ENCODE measurements at places on chromosomes 5 and 9.

DNA sequence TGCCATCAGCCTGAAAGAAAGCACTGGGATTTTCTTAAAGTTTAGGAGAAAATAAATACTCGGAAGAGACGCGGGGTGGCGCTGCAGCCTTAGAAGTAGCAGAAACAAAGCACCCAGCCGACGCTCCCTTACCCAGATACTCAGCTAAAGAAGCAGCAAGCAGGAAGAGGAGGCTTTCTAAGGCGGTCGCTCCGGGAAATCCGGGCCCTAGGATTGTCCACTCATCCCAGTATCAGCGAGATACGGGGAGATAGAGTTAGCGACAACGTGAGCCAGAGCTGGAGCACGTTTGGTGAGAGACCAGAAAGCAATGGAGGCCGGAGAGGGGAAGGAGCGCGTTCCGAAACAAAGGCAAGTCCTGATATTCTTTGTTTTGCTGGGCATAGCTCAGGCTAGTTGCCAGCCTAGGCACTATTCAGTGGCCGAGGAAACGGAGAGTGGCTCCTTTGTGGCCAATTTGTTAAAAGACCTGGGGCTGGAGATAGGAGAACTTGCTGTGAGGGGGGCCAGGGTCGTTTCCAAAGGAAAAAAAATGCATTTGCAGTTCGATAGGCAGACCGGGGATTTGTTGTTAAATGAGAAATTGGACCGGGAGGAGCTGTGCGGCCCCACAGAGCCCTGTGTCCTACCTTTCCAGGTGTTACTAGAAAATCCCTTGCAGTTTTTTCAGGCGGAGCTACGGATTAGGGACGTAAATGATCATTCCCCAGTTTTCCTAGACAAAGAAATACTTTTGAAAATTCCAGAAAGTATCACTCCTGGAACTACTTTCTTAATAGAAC lies at the start of gene PCDHB2:
Gene PCDHB2 (plus strand): TSS at position 135 of the 782 bp plus-strand sequence. CDS start 176 bp downstream, at position 311.
- no peak within 1 kb of the TSS for H3K4me3 ChIP-seq
- DNase-seq = no peak
- no peaks in the 10 kb centered on the region for H3K4me1 ChIP-seq

DNA sequence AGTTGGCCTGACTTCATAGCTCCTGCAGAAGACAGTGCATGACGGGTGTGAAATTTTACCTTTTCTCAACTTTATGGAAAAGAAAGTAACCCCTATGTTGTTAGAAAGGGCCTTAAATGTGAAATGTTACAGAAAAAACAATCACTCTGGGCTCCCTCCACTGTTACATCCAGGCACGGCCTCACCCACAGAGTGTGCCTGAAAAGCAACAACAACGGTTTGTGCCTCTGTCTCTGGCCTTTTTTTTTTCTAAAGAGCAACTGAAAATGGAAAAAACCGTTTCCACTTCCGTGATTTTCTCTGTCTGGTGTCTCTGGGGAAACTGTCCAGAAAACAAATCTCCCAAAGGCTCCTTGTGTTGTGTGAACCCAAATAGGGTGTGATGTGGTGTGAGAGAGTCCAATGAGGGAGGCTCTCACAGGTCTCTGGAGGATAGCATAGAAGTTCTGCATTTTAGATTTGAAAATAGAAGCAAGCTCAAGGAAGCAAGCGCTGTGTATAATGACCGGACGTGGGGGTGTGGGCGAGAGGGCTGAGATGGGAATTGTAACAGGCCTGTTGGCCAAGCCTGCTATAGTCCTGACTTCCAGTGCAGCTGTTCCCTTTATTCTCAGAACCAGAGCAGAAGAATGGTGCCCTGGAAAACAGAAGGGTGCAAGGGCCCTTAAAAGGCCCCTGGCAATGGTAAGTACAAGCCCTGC lies 221.8 kb upstream of the TUT7 start:
- no peak for DNase-seq
- no peak overlapping the region for H3K4me3 ChIP-seq
- peaks cover 4% of the 10 kb centered on the region for H3K27me3 ChIP-seq
- H3K36me3 ChIP-seq = no peaks in the 10 kb centered on the region

GRCh38 chr5:136094189-136094912 lies 38.3 kb upstream of the SMAD5 start:
- no peaks in the 10 kb centered on the region for H3K4me1 ChIP-seq
- peaks cover 12% of the 10 kb centered on the region for H3K27me3 ChIP-seq

DNA sequence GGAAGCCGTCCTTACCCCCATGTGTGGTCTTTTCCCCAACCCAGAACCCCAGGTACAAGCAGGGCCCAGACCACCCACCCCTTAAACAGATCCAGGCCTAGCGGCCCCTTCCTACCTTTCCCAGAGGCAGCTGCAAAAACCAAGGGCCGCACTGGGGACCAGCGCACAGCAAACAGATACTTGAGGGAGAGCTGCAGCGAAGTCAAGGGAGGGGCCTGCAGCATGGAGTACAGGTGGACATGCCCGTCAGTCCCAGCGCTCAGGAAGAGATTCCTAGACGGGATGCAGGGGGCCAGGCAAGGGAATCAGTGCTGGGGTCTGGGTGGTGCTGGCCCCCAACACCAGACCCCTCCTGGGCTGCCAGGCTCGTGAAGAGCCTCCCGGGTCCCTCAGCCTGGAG lies 22.5 kb downstream of the DYNC2I2 start:
- peaks cover 48% of the 10 kb centered on the region for H3K36me3 ChIP-seq
- no peaks in the 10 kb centered on the region for H3K27me3 ChIP-seq
- no peak overlapping the region for H3K4me3 ChIP-seq

GRCh38 chr5:123474228-123474627 lies 37.7 kb upstream of the CSNK1G3 start:
- no peak for DNase-seq
- H3K4me3 ChIP-seq = no peak overlapping the region
- H3K27ac ChIP-seq = no peak overlapping the region
- no peaks in the 10 kb centered on the region for H3K36me3 ChIP-seq
- no peaks in the 10 kb centered on the region for H3K27me3 ChIP-seq

- H3K4me1 ChIP-seq = no peaks in the 10 kb centered on the region
- H3K36me3 ChIP-seq = no peaks in the 10 kb centered on the region
- no peak overlapping the region for H3K27ac ChIP-seq
- no peak overlapping the region for H3K4me3 ChIP-seq
Measured at GRCh38 chr5:135571902-135572301, 6.9 kb downstream of the CXCL14 start.

DNA sequence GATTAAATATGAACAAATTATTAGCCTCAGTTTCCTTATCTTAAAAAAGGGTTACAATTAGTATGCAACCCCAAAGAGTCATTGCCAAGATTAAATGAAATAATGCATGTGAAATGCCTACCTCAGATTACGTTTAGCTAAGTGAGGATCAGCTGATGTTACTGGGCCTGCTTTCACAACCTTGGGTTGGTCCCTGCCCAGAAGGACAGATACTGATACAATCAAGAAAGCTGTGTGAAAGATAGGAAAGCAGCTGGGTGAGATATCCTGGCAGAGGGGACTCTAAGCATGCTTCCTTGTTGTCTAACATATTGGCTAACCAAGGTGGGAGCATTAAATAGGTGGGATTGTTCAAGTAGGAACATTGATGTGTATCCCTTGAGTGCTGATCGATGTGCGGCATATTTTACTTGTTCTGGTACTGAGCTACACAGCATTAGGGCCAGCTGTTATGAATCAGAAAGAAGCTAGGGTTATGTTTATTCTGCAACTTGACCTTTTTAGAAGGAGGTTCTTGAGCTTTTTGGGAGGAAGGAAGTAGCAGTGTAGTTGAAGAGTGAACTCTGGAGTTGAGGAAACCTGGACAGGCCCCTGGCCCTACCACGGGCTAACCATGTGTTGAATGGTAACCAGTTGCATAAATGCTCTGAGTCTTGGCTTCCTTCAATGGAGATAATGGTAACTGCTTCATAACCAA lies 28.9 kb downstream of the SNX24 start:
- H3K4me3 ChIP-seq = no peak overlapping the region
- H3K27ac ChIP-seq = no peak overlapping the region
- DNase-seq = no peak

- DNase-seq = no peak
- H3K4me1 ChIP-seq = no peaks in the 10 kb centered on the region
- H3K4me3 ChIP-seq = no peak overlapping the region
- no peaks in the 10 kb centered on the region for H3K27me3 ChIP-seq
- no peaks in the 10 kb centered on the region for H3K36me3 ChIP-seq
- H3K27ac ChIP-seq = no peak overlapping the region
Measured at GRCh38 chr5:153636670-153637451, 146.4 kb downstream of the GRIA1 start.

DNA sequence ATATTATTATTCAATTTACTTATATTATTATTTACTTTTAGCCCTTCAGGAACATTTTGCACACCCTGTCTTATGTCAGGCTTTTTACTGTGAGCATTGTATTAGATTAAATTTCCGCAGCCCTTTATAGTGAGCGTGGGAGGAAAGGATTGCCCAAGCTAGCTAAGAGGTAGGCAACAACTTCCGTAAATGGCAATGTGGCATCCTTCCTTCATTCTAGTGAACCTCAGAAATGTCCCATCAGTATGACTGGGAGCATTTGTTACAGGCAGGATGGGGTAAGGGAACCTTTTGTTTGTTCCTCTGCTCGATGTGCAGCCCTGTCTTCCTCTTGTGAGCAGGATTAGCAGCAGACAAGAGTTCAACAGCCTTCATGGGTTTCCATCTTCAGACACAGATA lies 6.2 kb upstream of the CD180 start:
- no peaks in the 10 kb centered on the region for H3K36me3 ChIP-seq
- peak overlapping the region; percentile 25 for H3K27ac ChIP-seq
- H3K27me3 ChIP-seq = no peaks in the 10 kb centered on the region
- H3K4me3 ChIP-seq = no peak overlapping the region

- H3K27ac ChIP-seq = no peak overlapping the region
- no peak overlapping the region for H3K4me3 ChIP-seq
- no peaks in the 10 kb centered on the region for H3K27me3 ChIP-seq
- peaks cover 15% of the 10 kb centered on the region for H3K4me1 ChIP-seq
- DNase-seq = peak; percentile 36
Measured at GRCh38 chr5:10704949-10705621, 55.9 kb downstream of the DAP start.

DNA sequence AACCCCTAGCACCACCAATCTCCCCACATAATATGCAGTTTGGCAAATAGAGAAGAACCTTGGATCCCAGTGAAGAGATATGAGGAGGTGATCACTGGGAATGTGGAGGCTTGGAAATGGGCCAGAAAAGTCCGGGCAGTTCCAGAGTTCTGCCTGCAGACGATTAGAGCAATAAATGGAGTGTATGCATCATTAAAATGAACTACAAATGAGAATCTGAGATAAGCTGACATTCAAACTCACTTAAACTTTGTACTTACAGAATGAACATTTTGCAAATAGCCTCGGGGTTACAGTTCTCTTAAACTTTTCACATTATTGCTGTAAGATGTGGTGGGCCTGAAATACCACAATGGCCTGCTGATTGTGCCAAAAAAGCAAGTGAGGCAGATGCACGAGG lies 23.0 kb upstream of the LHFPL2 start:
- H3K27ac ChIP-seq = no peak overlapping the region
- no peak overlapping the region for H3K4me3 ChIP-seq
- no peaks in the 10 kb centered on the region for H3K4me1 ChIP-seq
- no peak for DNase-seq
- H3K27me3 ChIP-seq = peaks cover 3% of the 10 kb centered on the region

DNA sequence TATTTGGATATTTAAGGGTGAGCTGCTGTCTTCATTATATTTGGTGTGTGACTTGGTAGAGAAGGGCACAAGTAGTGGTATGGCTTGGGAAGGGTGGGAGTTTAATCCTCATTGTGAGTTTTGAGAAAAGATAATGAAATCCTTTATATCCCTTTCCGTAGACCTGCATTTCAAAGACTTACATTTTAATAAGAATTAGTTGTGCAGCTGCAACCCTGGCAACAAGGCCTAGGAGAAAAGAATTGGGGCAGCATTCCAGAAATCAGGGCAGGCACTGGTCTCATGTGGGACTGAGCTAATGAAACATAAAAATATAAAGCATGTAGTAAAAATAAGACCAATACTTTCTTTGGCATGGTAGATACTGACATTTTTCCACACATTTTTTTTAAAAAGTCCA lies 60.5 kb downstream of the CDC42SE2 start:
- no peak for DNase-seq
- no peak overlapping the region for H3K27ac ChIP-seq
- H3K4me1 ChIP-seq = peaks cover 44% of the 10 kb centered on the region
- H3K4me3 ChIP-seq = no peak overlapping the region
- H3K27me3 ChIP-seq = no peaks in the 10 kb centered on the region

DNA sequence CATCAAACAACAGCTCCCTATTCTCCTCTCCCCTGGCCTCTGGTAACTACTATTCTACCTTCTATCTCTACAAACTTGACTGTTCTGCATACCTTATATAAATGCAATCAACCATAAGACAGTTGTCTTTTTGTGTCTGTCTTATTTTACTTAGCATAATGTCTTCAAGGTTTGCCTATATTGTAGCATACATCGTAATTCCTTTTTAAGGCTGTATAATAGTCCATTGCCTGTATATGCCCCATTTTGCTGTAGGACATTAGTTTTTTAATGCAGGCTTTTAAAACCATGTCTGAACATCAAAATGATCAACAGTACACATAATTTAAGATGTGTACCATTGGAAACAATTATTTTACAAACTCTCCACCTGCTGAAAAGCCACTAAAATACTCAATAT lies 12.4 kb downstream of the ANKH start:
- no peak overlapping the region for H3K4me3 ChIP-seq
- DNase-seq = no peak
- H3K27ac ChIP-seq = no peak overlapping the region
- no peaks in the 10 kb centered on the region for H3K27me3 ChIP-seq

- no peak overlapping the region for H3K4me3 ChIP-seq
- H3K27ac ChIP-seq = no peak overlapping the region
Measured at GRCh38 chr9:33620738-33621439, 96.8 kb downstream of the ANKRD18B start.
